ENCODE measurements at places on chromosomes 1 and 21. TPM values are rescaled to one million over a fixed set of nuclear protein-coding genes. Genes with fewer than 3 reads are reported as not detected.

Gene TLR5
- total RNA-seq, result 4.6 TPM

Gene FAM72B
- 0.16 TPM for total RNA-seq

Gene SPRR1B
- total RNA-seq, result not detected

Gene FRRS1
- total RNA-seq, result 5.6 TPM

Gene TNN
- total RNA-seq, result 0.36 TPM

Gene SLC45A1
- total RNA-seq, result 6.5 TPM

Gene ATAD3C
- 0.55 TPM for total RNA-seq

DNA sequence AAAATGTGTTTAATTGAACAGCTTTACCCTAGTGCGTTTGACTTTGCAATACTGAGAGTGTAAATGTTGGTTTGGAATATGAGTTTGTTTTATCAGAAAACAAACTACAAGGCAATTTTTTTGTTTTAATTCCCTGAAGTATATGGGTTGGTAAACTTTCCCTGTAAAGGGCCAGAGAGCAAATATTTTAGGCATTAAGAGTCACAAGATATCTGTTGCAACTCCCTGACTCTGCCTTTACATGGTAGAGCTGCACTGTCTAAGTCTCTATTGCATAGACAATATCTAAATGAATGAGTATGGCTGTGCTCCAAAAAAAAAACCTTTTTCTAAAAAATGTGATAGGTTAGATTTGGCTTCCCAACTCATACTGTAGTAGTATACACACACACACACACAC, 115.1 kb upstream of the PBX1 start:
- H3K4me3 ChIP-seq, result no peak overlapping the region
- no peak overlapping the region for H3K27ac ChIP-seq
- H3K36me3 ChIP-seq, result no peaks in the 10 kb centered on the region
- H3K4me1 ChIP-seq, result peaks cover 10% of the 10 kb centered on the region

DNA sequence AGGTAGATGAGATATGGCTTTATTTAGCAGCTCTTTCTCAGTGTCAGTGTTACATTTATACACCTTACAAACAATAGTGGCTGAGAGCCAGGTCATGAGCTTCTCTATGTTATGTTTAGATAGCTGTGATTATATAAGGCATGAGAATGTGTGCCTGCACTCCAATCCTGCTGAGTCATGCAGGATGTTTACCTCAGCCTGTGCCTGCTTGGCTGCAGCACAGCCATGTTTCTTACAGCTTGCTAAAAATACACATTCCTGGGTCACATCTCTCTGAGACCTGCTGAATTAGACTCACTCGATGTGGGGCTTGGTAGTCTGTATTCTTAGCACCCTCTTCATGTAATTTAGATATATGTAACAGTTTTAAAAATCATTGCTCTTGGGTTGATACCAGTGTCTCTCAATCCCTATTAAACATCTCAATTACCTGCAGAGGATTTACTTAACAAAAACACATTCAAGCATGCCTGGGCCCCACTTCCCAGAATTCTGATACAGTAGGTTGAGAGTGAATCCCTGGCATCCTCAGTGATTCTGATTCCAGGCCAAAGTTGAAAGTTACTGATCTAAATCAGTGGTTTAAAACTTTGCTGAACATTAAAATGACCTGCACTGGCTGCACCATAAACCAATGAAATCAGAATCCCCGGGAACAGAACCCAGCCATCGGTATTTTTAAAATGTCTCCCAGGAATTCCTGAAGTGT, 107.5 kb downstream of the GDAP2 start:
- H3K36me3 ChIP-seq, result no peaks in the 10 kb centered on the region
- DNase-seq, result peak; percentile 82

- DNase-seq, result no peak
- no peaks in the 10 kb centered on the region for H3K36me3 ChIP-seq
- no peaks in the 10 kb centered on the region for H3K27me3 ChIP-seq
- H3K27ac ChIP-seq, result no peak overlapping the region
Measured at GRCh38 chr21:25995278-25995677, 175.3 kb downstream of the APP start.

GRCh38 chr1:201378804-201379203, 1.3 kb upstream of the TNNT2 start:
- DNase-seq, result no peak
- no peak overlapping the region for H3K4me3 ChIP-seq
- no peaks in the 10 kb centered on the region for H3K36me3 ChIP-seq
- no peaks in the 10 kb centered on the region for H3K4me1 ChIP-seq
- no peak overlapping the region for H3K27ac ChIP-seq

DNA sequence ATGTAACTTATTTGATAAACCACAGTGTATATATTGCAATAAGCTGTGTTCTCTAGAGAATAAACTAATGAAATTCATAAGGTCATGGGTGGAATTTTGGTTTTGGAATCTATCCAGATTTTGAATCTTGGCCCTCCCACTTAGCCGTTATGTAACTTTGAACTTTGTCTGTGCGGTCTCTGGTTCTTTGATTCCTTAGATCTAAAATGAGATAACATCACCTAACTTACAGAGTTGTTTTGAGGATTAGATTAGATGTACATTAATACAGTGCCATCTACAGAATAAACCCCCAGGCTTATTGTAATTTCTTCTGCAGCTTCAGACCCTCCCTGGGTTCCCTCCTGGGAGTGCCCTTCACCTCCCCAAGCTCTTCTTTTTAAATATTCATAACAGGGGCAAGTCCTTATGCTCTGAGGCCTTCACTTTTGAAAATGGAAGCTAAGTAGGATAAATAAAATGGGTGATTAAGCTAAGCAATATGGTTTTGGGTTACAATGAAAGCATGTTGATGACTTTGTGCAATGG, 124.3 kb downstream of the ATG4C start:
- H3K36me3 ChIP-seq, result no peaks in the 10 kb centered on the region
- DNase-seq, result no peak
- no peaks in the 10 kb centered on the region for H3K4me1 ChIP-seq
- H3K4me3 ChIP-seq, result no peak overlapping the region
- no peak overlapping the region for H3K27ac ChIP-seq
- no peaks in the 10 kb centered on the region for H3K27me3 ChIP-seq

DNA sequence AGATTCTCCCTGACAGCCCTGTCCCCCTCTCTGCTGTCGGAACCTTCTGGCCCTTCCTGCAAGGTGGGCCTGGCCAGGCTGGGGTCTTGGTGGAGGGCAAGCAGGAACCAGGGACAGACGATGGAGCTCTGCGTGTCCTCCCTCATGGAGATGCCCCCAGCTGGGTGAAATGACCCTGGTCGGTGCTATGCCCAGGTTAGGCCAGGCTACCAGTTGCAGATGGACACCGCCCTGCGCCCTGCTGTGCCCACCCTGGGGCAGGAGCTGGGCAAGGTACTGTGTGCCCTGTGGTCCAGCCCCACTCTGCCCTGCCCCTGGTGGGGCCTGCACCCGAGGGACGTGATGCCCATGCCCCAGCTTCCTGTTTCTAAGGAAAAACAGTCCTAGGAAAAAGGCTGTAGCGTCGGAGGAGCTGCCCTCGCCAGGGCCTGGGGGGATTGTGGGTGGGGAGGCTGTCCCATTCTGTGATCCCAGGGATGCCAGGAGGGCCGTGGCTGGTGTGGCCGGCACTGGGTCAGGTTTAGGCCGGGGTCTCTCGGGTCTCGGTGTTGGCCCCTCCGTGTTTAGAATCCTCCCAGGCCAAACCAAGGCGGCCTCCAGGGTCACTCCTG, 77.6 kb downstream of the MORN1 start:
- peak overlapping the region; percentile 77 for H3K4me3 ChIP-seq
- peak; percentile 70 for DNase-seq
- peak overlapping the region; percentile 93 for H3K27ac ChIP-seq
- H3K27me3 ChIP-seq, result no peaks in the 10 kb centered on the region
- no peaks in the 10 kb centered on the region for H3K4me1 ChIP-seq
- no peaks in the 10 kb centered on the region for H3K36me3 ChIP-seq

DNA sequence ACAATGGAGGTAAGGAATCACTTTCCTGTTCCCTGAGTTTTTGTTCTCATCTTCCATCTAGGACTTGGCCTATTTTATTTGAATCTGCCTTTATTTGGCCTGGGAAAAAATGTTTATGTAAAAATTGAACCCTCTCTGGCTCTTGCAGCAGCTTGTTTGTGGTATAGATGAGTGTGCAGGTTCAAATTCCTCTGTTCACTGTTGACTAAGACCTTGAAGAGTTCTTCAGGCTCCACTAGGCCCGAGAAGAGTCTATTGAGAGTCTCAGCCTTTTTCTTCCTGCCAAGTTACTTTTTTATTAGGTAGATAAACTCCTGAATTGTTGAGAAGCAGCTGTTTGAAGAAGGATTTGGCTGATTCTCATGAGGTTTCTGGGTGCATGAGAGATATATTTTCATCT, 248.8 kb upstream of the ADGRL2 start:
- no peak overlapping the region for H3K4me3 ChIP-seq
- no peaks in the 10 kb centered on the region for H3K36me3 ChIP-seq
- no peak for DNase-seq
- no peak overlapping the region for H3K27ac ChIP-seq

- H3K27ac ChIP-seq, result peak overlapping the region; percentile 51
- H3K4me3 ChIP-seq, result no peak overlapping the region
- H3K4me1 ChIP-seq, result no peaks in the 10 kb centered on the region
- H3K36me3 ChIP-seq, result no peaks in the 10 kb centered on the region
Measured at GRCh38 chr21:45957981-45958600, 23.5 kb upstream of the COL6A1 start.

GRCh38 chr1:168799927-168800605, 71.1 kb upstream of the DPT start:
- H3K4me3 ChIP-seq, result no peak overlapping the region
- H3K4me1 ChIP-seq, result no peaks in the 10 kb centered on the region
- DNase-seq, result no peak
- no peaks in the 10 kb centered on the region for H3K36me3 ChIP-seq
- no peaks in the 10 kb centered on the region for H3K27me3 ChIP-seq

- H3K27me3 ChIP-seq, result no peaks in the 10 kb centered on the region
- peaks cover 14% of the 10 kb centered on the region for H3K4me1 ChIP-seq
- no peak overlapping the region for H3K4me3 ChIP-seq
- DNase-seq, result no peak
- H3K27ac ChIP-seq, result no peak overlapping the region
Measured at GRCh38 chr1:67958472-67958871, 92.0 kb downstream of the DIRAS3 start.

DNA sequence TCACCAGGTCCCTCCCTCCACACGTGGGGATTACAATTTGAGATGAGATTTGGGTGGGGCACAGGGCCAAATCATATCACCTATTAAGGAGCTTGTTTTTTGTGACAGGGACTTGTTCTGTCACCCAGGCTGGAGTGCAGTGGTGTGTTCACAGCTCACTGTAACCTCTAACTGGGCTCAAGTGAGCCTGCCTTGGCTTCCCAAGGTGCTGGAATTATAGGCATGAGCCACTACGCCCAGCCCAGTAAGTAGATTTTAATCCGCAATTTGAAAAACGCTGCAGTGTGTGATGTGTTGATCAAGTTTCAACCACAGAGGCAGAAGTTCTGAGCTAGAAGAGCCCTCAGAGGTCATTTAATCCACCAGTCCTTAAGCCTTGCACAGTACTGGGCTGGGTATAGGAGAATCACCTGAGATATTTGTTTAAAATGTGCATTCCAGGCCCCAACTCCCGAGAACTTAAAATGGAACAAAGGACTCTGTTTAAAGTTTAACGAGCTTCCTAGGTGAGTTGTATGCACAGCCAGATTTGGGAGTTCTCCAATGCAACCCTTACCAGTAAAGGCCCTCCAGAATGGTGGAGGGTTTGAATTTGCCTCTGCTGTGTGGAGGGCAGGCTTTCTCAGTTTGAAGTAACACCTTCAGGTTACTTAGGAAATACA, 13.4 kb downstream of the RPL11 start:
- peaks cover 53% of the 10 kb centered on the region for H3K36me3 ChIP-seq
- H3K27ac ChIP-seq, result no peak overlapping the region
- H3K27me3 ChIP-seq, result no peaks in the 10 kb centered on the region
- DNase-seq, result no peak

- H3K27ac ChIP-seq, result no peak overlapping the region
- no peaks in the 10 kb centered on the region for H3K36me3 ChIP-seq
- peaks cover 3% of the 10 kb centered on the region for H3K4me1 ChIP-seq
Measured at GRCh38 chr1:207745839-207746767, 5.8 kb upstream of the CD46 start.

GRCh38 chr1:207051191-207051943, at the start of gene YOD1:
TSS of gene YOD1 (minus strand) at chr1:207051208. CDS start at chr1:207051030, 178 bp downstream.
- DNase-seq, result no peak
- peak within 1 kb of the TSS; percentile 92 for H3K4me3 ChIP-seq
- H3K27ac ChIP-seq, result peak within 1 kb of the TSS; percentile 92
- peaks cover 47% of the 10 kb centered on the region for H3K4me1 ChIP-seq
- H3K27me3 ChIP-seq, result no peaks in the 10 kb centered on the region

DNA sequence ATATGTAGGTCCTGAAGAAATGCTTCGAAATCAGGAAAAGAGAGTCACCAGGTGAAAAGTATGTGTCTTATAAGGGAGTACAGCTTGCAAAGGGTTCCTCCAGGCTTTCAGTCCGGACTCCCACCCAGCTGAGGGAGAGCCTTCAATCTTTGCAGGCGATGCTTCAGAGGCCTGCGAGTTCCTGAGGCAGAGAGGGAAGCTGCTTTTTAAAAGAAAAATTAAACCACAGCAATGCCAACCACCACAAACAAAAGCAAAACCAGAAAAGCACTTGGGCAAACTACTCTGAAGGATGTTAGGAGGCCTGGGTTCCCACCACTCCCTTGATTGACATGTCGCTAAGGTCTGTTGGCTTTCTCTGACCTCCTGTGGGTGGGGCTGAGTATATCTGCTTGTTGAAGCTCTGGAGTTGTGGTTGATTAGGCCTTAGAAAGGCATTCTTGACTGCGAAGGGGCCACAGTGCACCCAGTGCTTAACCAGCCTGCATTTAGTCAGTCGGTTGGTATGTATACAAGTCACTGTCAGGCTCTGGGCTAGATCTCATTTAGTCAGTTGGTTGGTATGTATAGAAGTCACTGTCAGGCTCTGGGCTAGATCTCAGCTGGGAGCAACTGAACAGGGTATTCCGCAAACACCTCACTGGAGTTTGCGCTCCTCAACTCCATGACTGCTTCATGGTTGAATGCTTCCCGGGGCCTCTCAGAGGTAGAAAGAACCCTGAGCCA, 1.2 kb downstream of the NIPAL3 start:
- H3K27ac ChIP-seq, result peak overlapping the region; percentile 82
- peaks cover 50% of the 10 kb centered on the region for H3K4me1 ChIP-seq
- peak overlapping the region; percentile 65 for H3K4me3 ChIP-seq
- DNase-seq, result no peak
- peaks cover 5% of the 10 kb centered on the region for H3K36me3 ChIP-seq

GRCh38 chr1:208598021-208598420, 353.8 kb upstream of the PLXNA2 start:
- H3K36me3 ChIP-seq, result no peaks in the 10 kb centered on the region
- no peak for DNase-seq
- H3K27me3 ChIP-seq, result no peaks in the 10 kb centered on the region
- H3K4me3 ChIP-seq, result no peak overlapping the region
- no peaks in the 10 kb centered on the region for H3K4me1 ChIP-seq

- no peaks in the 10 kb centered on the region for H3K36me3 ChIP-seq
- no peak overlapping the region for H3K4me3 ChIP-seq
- no peak for DNase-seq
- H3K27me3 ChIP-seq, result no peaks in the 10 kb centered on the region
- H3K27ac ChIP-seq, result peak overlapping the region; percentile 91
Measured at GRCh38 chr1:58812926-58813325, 29.1 kb upstream of the JUN start.

DNA sequence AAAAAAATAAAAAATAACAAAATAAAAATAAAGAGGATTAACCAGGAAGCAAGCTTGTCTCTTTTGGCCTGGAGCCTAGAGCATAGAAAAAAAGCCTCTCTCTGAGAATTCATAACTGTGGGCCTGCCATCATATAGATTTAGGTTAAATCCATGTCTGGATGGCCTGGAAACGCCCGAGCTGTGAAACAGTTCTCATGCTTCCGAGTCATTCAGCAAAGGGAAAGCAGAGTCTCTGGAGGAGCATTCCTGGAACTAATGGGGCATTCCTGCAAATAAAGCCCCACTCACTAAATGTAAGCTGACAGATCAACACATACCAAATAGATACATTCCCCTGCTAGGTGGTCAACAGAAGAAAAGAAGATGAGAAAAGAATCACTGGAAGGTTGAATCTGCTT, 75.8 kb upstream of the GNG4 start:
- DNase-seq, result no peak
- no peak overlapping the region for H3K27ac ChIP-seq
- no peaks in the 10 kb centered on the region for H3K27me3 ChIP-seq
- peaks cover 19% of the 10 kb centered on the region for H3K36me3 ChIP-seq

Measured in sigmoid colon (tissue), 7 donors.